NCI-H1105 (cell line): ENCODE measurements at places on chromosomes 16 and 17.

DNA sequence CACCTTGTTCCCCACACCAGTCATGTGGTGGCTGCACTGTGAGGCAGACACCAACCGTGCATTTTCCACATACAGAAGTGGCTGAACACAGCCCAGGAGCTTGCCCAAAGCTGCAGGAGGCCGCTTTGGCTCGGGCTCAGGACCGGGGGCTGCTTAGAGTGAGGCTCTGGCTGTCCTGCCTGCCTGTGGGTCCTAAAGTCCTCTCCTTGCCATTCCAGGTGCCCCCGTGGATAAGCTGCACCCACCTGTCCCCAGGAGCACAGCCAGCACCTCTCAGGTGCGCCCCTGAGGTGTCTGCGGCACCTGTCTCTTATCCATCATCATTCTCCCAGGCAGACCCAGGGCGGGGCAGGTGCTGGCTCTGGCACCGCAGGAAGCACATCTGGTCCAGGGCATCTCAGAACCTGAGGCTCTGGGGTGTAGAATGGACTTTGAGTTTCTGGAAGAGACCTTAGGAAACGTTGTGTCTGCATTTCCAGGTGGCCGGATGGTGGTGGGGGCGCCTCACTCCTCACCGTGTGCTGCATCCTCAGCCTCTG is 180.5 kb upstream of the ZNF469 start:
- DNase-seq = no peak

GRCh38 chr17:63832455-63832854 is 5.0 kb upstream of the FTSJ3 start:
- DNase-seq = no peak

DNA sequence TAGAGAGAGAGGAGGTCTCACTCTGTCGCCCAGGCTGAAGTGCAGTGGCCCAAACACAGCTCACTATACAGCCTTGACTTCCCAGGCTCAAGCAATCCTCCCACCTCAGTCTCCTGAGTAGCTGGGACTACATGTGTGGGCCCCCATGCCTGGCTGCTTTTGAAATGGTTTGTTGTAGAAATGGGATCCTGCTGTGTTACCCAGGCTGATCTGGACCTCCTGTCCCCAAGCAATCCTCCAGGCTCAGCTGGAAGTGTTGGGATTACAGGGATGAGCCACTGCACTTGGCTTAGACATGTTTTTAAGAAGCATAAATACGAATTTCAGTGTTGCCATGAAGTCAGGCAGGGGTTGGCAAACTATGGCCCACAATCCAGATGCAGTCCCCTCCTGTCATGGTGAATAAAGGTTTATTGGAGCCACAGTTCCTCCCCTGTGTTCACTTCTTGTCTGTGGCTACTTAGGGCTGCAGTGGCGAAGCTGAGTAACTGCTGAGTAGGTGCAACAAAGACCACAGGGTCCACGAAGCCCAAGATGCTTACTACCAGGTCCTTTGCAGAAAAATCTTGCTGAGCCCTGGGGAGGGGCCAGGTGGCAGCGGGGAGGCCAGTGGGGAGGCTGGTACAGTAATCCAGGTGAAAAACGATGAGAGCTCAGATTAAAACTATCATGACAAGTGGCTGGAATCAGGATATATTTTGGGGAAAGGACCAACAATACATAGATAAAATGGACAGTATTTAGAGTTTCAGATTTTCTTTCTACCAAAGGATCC is 35.2 kb downstream of the TNFRSF13B start:
- no peak for DNase-seq

- no peak for DNase-seq
Measured at GRCh38 chr17:57530508-57530907, 214.6 kb downstream of the CCDC182 start.

DNA sequence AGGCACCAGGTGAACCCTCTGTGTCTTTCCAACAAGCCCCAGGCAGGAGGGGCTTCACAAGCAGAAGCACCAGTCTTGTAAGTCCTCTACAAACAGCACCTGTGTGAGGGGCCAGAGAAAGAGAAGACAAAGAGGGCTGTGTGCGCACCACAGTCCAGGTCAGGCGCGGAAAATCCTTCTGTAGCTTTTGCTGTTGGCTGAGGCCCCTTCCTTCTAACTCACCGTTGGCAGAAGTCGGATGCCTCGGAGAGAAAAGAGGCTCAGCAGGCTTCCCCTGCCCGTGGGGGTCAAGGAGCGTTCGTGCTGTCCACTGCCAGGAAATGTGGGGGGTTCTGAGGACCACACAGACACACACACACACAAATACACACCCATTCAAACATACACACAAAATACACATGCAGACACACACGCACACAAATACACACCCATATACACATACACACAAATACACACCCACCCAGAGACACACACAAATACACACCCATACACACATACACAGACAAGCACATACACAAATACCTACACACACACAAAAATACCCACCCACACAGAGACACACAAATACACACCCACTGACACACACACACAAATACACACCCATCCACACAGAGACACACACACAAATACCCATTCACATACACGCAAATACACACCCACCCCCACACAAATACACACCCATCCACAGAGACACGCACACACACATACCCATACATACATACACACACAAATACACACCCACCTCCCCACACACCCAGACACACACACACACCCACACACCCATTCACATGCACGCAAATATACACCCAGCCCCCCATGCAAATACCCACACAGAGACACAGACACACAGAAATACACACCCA is 6.8 kb downstream of the ZG16B start:
- DNase-seq = no peak

DNA sequence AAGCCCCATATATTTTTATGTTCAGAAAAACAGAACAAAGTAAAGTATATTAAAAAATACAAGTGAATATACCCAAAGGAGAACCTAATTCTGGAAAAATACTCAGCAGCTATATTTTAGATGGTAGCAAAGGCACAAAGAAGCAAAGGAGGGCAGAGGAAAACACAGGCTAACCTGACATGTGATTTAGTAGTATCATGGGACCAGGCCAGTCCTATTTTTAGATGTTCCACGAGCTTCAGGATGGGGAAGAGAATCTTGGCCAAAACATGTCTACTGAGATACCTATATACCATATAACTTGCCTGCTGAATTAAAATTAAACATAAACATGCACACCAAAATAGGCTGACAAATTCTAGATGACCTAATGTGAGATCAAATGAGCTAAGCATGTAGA is 32.9 kb downstream of the SMYD4 start:
- no peak for DNase-seq

DNA sequence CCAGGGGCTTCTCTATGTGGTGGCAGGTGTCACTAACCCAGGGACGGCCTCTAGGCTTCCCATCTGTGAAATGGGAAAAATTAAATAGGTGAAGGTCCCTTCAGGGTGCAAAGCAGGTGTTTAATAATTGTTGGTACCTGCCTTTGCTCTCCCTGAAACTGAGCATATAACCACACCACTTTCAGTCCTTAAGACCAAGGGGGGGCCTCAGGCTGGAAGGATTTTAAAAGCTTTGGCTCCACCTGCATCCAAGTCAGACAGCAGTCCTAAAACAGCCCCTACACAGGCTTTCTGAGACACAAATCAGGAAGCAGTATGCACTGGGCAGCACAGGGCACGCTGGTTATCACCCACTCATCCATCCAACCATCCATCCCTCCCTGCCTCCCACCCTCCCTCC is 55.0 kb downstream of the TK2 start:
- no peak for DNase-seq

- peak; percentile 71 for DNase-seq
Measured at GRCh38 chr16:81076566-81077075, 417 bp downstream of the C16orf46 start.

GRCh38 chr16:66752379-66752778 is 970 bp upstream of the DYNC1LI2 start:
- DNase-seq = no peak

DNA sequence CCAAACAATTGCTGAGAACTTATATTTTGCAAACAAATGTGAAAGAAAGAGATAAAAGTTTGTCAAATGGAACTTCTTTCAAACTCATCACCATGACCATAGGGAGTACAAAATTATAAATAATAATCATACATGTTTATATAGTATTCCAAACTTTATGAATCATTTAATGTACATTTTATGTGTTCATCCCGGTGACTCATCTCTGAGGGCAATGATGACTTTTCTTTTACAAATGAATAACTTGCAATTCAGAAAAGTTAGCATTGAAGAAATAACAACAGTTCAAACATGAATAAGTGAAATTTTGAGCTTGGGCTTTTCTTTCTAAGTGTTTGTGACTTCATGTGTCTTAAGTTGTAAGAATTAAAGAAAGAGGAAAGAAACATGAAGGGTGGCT is 66.3 kb upstream of the CDH8 start:
- no peak for DNase-seq

GRCh38 chr16:56753410-56753809 is 23.5 kb downstream of the NUP93 start:
- DNase-seq = no peak

DNA sequence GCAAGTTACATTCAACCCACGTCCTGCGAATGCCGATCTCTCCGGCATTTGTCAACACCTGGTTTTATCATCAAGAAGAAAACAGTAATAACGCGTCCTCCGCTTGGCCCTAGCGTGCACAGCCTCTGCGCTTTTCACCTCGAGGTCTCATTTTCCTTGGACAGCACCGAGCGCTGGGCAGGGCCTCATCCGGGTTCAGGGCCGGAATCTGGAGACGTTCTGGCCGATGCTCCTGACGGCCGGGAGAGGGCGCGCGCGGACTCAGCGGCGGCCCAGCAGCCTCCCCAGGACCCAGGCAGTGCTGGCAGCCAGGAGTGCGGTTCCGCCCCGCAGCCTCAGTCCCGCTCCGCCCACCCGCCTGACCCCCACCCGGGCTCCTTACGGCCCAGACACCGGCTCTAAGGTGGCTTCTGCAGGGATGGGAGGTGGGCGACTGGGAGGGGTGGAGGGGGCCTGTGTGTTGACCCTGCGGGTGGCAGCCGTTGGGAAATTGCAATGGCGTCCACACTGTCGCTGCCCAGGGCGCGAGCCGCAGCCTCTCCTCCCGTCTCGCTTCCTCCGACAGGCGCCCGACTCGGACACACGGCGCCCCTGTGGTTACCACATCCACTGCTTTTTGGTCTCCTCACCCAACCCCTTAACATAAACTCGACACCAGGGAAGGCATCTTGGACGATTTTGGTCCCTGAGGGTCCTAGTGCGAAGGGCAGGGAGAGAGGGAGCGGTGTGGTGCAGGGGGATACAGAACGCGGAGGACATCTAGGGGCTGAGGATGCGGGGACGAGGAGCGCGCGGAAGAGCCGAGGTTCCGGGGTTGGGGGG is 7.4 kb upstream of the FLYWCH1 start:
- peak; percentile 32 for DNase-seq

- DNase-seq = no peak
Measured at GRCh38 chr17:36944553-36944952, 4.2 kb upstream of the AATF start.

GRCh38 chr16:54053891-54054820 is 232.4 kb downstream of the IRX3 start:
- DNase-seq = peak; percentile 49

GRCh38 chr16:24077966-24078365 is 178.2 kb upstream of the CACNG3 start:
- DNase-seq = no peak

- no peak for DNase-seq
Measured at GRCh38 chr17:77096570-77097214, 44.1 kb upstream of the SEC14L1 start.

DNA sequence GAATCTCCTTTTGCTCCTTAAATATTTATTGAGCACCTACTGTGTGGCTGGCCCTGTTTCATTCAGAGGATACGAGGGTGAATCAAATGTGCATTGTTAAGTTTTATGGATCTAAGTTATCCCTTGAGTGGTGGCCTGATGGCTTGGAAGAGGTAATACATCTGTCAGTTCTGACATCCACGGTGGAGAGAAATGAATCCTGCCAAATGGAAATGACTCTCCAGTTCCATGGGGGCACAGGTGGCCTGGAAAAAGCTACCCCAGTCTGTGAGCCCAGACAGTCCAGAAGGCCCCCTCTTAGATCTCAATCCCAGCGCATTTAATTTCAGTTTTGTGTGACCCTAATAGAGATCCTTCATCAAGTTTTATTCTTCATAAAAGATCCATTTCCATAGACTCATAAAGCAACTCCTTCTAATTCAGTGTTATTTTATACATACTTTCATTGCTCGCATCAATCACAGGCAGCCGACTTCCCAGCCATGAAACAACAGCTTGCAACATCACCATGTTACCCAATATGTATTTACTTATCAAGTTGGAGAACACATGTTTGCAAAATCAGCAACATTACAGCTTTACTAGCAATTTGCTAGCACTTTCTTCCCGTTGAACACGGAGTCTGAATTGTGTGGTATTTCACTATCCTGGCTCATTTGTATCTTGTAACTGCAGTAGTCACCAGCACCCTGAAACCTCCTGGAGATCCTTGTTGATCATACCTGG is 334.8 kb upstream of the HSBP1 start:
- no peak for DNase-seq

DNA sequence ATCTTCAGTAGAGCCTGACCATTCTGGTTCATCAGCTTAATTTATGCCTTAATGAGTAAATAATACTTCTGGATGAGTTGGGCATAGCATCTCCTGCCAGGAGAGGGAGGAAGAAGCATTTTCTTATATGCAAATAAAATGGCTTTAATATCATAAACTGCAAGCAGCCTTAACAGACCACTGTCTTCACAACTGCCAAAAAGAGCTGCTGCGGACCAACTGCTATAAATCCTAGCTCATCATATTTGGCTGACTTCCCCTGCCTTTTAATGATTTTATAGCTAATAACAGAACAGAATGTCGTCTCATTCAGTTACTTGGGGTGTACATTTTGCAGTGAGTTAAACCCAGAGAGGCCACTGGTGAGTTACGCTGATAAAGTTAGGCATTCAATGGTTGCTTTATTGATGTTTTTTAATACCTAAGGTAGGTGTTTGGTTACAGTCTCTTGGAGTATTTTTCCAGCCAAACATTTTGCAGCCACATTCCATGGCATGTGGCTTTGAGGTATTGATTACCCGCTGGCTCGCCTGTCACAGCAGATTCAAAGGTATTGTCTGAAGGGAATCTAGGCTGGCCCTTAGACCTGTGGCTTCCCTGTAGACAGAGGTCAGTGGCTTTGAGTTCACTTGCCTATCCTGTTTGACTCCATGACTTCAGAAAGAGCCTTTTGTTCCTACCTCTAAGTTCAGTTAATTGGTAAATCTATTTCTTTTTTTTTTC is 16.4 kb downstream of the FAM20A start:
- DNase-seq = no peak
